GM13976 (cell line): ENCODE measurements at places on chromosomes 11 and 22.

DNA sequence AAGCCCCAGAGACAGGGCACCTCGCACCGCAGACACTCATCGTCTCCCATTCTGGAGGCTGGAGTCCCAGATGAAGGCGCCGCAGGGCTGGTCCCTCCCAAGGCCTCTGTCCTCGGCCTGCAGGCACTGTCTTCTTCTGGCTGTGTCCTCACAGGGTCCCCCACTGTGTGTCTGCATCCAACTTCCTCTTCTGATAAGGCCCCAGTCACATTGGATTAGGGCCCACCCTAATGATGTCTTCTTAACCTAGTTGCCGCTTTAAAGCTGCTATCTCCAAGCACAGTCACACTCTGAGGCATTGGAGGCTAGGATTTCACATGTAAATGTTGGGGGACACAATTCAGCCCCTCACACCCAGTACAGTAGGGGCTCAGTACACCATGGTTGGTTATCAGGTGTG is 48.9 kb downstream of the DHCR7 start:
- no peak for DNase-seq

- DNase-seq, result no peak
These were observed 362.3 kb upstream of the KIRREL3 start for GRCh38 chr11:127362754-127363308.

DNA sequence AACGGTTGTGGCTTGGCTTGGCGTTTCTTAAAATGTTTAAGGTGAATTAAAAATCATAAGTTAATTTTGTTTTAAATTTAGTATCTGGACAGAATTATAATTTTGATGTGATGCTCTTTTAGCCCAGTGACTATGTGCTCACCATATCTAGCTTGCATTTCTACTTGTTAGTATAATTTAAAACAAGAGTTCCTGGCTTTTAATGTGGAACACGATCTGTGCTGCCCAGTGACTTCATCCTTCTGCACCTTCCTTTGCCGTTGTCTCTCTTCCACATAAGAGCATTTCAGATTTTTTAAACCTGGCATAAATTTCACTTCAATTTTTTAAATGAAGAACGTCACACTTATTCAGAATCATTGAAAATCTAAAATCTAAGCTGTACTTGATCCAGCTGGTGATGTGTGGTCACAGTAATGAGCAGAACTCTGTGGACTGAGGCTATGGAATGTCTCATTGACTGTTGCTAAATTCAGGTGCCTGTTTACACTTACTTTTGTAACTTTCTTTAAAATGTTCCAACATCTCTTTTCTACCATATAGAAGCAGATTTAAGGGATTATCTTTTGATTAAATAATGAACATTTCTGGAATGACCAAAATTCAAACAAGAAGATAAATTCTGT is 75.4 kb upstream of the ADSL start:
- DNase-seq, result no peak

GRCh38 chr11:2699531-2700414 is at the start of gene KCNQ1OT1:
TSS of gene KCNQ1OT1 (minus strand) at chr11:2699994.
- DNase-seq, result peak; percentile 95

- DNase-seq, result no peak
These were observed 744.3 kb downstream of the NTM start for GRCh38 chr11:132114743-132115142.

GRCh38 chr22:29780748-29781676 is 13.8 kb downstream of the UQCR10 start:
- no peak for DNase-seq

DNA sequence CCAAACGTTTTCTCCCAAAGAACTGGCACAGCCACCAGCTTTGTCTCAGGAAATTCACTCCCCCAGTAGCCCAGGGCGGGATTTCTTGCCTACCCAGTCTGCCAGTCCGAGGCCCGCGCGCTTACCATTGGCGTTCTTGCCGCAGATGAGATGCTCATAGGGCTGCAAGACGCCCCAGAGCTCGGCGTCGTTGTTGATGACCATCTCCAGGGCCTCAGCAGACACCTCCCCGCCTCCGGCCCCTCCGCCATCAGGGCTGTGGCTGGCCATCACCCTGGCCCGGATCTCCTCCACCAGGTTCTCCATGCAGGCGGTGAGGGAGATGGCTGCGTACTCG is 1.3 kb downstream of the ABTB2 start:
- no peak for DNase-seq

- DNase-seq, result no peak
These were observed 20.8 kb downstream of the IL10RA start for GRCh38 chr11:118007040-118007439.

DNA sequence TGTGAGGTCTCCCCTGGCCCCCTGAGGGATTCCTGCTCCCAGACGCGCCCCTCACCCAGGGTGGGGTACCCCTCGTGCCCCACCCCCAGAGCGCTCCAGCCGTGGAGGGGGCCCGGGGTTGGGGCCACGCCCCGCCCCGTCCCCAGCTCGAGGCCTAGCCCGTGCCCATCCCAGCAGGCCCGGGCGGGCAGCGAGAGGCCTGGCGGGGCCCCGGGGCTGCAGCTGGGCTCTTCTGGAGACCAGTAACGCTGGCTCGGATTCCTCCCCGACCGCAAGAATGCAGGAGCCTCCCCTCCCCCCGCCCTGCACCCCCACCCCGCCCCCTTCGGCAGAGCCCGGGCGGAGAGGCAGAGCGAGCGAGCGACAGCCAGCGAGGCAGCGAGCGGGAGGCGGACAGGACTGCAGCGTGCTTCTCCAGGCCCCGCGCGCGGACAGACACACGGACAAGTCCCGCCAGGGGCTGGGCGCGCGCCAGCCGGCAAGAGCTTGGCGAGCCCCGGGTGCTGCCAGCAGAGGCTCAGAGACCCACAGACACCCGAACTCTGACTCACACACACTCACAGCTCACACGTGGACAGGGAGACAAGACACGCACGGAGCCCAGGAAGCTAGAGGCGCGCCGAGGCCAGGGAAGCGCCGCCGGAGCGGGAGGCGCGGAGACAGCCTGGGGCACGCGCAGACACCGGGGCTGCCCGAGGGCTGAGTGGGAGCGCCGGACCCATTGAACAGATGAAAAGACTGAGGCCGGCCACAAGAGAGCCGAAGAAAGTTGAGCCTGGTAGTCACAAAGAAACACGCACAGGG is 15.2 kb downstream of the BCL9L start:
- DNase-seq, result no peak

- peak; percentile 90 for DNase-seq
These were observed 77.9 kb upstream of the TOP3B start for GRCh38 chr22:22060200-22061084.

DNA sequence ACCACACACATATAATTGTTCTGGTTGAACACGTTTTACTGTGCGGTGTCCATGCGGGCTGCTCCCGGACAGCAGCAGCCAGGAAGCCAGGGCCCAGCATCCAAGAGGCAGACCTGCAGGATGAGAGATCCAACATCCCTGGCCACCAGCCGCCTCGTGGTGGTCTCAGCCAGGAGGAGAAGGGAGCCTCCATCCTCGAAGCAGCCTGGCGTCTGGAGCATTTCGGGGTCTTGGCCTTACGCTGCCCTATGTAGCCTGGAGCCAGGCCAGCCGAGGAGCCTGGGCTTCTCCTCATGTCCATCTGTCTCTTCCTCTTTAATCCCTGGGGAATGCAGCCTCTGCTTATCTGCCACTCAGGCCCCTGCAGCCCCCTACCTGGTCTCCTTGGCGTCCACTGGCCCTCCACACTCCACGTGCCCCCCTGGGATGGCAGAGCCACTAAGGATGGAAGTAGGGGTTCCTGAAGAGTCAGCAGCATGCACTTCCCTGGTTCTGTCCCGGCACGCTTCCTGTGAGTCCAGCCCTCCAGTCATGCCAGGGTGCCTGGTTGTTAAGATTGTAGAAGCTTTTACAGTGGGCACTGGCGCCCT is 253.2 kb downstream of the TBC1D22A start:
- DNase-seq, result no peak

GRCh38 chr22:25202290-25202921 is 2.7 kb downstream of the CRYBB3 start:
- DNase-seq, result peak; percentile 85

DNA sequence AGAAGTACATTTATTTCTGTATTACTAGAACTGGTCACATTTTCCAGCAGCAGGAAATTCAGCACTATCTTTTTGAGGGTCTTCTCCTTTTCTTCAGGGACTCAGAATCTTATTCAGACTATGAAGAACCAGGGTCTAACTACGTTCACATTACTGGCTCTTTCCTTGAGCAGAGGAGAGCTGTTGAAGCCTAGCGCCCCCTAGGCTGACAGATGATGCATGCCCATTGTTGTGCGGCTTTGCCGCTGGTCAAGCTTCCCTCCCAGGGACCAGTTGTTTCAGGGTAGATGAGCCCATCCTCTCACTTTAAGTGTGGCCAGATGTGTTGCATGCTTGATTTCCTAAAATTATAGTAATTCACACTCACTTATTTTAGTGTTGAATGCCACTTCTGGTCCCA is 168.2 kb upstream of the PDGFD start:
- no peak for DNase-seq

- DNase-seq, result no peak
These were observed 1.3 kb upstream of the BBS1 start for GRCh38 chr11:66509131-66509561.

- no peak for DNase-seq
These were observed 18.5 kb downstream of the BLID start for GRCh38 chr11:122097419-122098001.

- DNase-seq, result no peak
These were observed 99.3 kb upstream of the FSHB start for GRCh38 chr11:30131535-30131934.

DNA sequence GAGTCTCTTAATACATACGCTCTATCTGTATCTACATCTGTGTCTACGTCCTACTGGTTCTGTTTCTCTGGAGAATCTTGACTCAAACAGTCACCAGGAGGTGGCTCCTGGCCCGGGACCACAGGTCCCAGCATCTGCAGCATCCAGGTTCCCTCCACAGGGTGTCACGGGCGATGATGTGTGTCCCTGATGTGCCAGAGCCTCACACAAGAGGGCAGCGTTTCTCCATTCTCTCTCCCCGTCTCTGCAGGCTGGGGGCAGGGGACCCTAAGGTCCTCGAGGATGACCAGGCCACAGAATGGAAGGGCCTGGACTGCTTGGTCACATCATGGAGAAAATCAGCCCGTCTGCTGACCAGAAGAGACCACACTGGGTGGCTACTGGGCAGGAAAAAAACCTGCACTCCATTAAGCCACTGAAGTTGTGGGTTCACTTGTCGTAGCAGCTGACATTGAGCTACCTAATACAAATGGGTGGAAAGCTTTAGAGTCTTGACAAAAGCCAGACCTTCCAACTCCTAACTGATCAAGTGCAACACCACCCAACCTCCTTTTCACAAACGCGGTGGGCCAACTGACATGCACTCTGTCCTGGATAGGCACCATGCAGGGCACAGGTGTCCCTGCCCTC is 392.5 kb downstream of the CTTN start:
- DNase-seq, result no peak

- DNase-seq, result peak; percentile 52
These were observed 205.1 kb upstream of the CADM1 start for GRCh38 chr11:115709297-115709696.

GRCh38 chr22:44582016-44582415 is 84.0 kb upstream of the RTL6 start:
- DNase-seq, result no peak

- peak; percentile 57 for DNase-seq
These were observed 54.5 kb upstream of the FBXO3 start for GRCh38 chr11:33828604-33829429.

GRCh38 chr11:37504921-37505320 is 906.9 kb upstream of the RAG2 start:
- no peak for DNase-seq
